ENCODE measurements at places on chromosomes 3 and 15.
A peak's percentile ranks its signal among the peaks of the same experiment; 100 is the strongest.

DNA sequence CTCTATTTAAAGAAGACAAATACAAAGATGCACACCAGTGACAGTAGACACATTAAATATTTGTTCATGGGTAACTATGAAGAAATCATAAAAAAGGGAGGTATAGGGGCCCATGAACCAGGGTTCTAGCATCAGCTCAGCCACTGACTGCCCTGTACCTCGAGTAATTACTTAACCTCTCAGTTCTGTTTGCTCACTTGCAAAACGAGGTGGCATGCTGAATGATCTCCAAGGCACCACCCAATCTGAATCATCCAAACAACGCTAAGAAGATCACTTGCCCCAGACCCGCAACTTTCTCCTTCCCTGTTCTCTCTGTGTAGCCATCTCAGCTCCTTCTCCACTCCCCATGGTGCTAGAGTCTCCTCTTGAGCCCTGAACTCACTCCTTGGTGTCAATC is 374.7 kb downstream of the VPS13C start:
- no peak for DNase-seq

DNA sequence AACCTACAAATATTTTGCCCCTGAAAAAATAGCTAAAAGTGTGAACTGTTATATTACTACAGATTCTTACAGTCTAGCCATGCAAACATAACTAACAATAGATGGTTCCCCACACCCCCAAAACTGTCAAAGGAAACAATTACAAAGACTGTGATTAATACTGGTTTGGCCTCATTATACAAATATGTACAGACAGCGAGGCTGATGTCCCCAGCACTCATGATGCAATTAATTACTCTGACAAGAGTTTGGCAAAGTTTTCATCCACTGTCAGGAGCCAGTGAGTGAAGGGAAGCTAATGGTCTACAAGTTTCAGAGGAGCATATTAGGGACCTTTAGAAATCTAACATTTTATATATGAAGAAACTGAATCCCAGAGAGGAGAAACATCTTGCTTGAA is 61.0 kb downstream of the HMG20A start:
- DNase-seq = no peak

DNA sequence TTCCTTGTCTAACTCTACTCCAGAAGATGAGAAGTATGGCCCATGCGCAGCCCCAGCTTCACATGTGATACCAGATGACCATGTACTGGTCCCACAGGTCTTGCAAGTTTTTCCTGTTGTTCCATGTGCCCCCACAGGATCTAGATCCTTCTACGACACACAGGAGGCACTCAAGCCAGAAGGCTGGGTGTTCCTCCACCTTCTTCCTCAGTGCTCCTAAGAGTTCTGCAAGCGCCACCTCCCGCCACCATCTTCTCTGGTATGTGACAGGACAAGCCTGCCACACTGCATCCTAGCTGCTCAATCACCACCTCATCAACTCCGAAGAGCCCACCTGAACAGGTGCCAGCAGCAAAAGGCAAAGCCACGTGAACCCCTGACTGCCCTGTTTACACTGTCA is 43.1 kb downstream of the XXYLT1 start:
- no peak for DNase-seq

DNA sequence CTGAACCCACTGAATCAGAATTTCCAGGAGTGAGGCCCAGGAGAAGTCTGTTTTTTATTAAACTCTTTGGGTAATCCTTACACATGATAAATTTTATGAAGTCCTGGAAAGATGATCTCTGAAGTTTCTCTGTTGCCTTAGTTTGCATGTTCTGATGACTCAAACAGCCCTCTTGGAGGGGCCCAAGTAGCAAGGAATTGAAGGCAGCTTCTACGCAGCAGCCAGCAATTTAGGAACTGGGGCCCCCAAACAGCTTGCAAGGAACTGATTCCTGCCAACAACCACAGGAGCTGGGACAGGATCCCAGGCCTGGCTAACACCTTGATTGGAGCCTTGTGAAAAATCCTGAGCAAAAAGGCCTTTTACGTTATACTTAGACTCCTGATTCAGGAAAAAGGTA is 5.4 kb upstream of the ACP3 start:
- peak; percentile 11 for DNase-seq

DNA sequence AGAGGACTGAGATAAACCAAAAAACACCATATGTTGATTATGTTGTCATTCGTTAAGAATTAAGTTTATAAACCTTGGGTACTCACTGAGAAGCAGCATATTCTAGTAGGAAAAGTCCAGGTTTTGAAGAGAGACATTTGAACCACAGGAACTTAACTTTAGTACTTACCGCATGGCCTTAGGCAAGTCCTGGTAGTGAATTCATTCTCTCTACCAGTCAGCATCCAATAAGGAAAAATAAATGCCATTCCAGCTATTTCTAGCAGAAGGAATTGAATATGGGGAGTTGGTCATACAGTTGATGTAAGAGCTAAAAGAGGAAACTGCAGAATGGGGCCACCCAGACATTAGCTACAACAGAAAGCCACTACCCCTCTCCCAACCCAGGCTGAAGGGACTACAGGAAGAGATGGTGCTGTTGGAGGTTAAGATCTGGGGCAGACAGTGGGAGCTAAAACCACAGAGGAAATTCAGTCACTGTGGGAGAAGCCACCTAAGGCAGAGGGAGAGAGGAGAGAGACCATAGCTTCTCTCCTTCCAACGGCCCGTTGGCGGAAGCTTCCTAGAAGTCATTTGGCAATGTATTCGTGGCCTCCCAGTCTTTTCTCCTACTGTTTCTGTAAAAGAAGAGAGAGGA is 133.8 kb upstream of the RARB start:
- DNase-seq = no peak

DNA sequence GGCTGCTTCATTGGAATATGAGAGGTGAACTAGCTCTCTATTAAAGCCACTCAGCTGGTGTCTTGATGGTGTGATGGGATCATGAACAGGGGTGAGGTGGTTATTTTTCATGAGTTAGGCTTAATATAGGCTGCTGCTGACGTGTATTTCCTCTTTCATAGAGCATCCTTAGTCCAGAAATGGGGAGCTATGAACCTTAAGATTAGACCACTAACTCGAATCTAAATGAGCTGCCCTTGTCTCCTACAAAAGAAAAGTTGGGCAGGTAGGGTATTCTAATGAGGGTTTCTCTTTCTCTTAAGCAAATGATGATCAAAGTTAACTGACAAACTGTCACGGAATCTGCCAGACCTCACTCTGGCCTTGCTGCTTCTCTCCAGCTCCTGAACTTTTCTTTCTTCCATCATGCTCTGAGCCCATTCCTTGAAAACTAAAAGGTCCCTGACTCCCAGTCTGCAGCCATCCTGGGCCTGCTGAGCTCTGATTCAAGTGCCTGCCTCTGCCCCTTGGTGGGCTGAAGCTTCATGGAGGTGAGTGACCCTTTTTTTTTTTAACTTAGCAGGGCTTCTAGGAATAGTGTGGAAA is at the start of gene TRIM69:
TSS of gene TRIM69 (plus strand) at position 348 of the 585 bp plus-strand sequence. CDS start at position 525, 177 bp downstream.
- DNase-seq = no peak

- DNase-seq = no peak
These were observed 70.1 kb upstream of the MBNL1 start for GRCh38 chr3:152198665-152199064.

- no peak for DNase-seq
These were observed 61.8 kb downstream of the CFAP20DC start for GRCh38 chr3:58988041-58988440.
